A549 treated with RU486 at 1 μM for 4 hours (cell line): ENCODE measurements at places on chromosomes 7 and 10. TPM values are rescaled to one million over a fixed set of nuclear protein-coding genes. Genes with fewer than 3 reads are reported as not detected.

The TMEM196 gene
- not detected in 5 replicates for total RNA-seq

The HOXA11 gene
- total RNA-seq: 0.67 to 0.92 TPM (median 0.89 TPM) in 5 replicates

The CREB5 gene
- 3.9 to 5.6 TPM (median 5.1 TPM) in 5 replicates for total RNA-seq

The C10orf62 gene
- total RNA-seq: not detected in 5 replicates

The RPEL1 gene
- 0.08 TPM in 1 of 5 replicates, not detected in the others for total RNA-seq
